ENCODE measurements at places on chromosomes 2 and 18. TPM values are rescaled to one million over a fixed set of nuclear protein-coding genes. Genes with fewer than 3 reads are reported as not detected.
A peak's percentile ranks its signal among the peaks of the same experiment; 100 is the strongest.

DNA sequence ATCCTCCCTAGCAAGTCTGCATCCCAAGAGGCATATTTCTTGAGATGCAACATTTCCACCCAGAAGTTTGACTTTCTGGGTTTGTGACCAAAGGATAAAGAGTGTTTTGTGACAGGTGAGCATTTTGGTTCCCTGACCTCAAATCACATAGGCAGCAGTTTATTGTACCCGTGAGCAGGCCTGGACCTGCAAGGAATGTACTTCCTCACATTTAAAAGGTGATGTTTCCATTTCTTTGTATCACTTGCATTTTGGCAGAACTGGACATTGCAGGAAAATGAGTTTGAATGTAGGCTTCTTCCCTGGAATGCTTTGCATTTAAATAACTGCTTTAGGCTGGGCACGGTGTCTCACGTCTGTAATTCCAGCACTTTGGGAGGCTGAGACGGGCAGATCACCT lies 160.7 kb downstream of the ALPK2 start:
- DNase-seq, result no peak

DNA sequence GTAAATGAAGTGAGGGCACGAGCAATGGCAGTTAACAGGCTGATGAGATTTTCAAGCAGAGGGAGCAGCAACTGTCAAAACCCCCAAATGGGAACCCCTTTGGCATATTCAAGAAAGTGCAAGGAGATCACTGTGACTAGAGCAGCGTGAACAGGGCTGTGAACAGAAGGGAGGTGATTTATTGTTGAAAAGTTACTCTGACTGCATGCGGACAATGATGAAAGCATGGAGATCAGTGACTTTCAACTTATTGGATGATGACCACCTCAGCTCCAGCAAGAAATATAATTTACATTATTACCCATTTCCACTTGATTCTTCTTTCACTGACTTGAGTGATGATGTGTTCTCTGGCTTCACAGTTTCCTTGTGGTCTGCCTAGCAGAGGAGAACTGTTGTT lies 187.8 kb upstream of the BOD1L2 start:
- DNase-seq, result no peak

DNA sequence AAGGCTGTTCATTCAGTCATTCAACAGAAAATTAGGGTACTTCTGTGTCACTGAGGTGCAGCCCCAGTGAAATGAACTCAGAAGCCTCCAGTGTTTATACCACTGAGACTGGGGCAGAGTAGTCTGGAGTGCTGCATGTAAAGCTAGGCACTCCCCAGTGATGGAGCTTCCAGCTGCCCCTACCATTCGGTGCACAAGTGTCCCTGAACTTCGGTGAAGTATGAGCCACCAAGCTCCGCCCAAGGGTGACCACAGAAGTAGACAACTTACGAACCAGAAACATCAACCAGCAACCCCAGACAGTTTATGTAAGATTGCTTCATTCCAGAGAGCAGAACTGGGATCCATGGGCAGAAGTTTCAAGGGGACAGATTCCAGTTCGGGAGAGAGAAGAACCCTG lies 70.6 kb upstream of the FOSL2 start:
- no peak for DNase-seq

- DNase-seq, result no peak
Measured at GRCh38 chr18:79853993-79854364, 56.2 kb downstream of the KCNG2 start.

DNA sequence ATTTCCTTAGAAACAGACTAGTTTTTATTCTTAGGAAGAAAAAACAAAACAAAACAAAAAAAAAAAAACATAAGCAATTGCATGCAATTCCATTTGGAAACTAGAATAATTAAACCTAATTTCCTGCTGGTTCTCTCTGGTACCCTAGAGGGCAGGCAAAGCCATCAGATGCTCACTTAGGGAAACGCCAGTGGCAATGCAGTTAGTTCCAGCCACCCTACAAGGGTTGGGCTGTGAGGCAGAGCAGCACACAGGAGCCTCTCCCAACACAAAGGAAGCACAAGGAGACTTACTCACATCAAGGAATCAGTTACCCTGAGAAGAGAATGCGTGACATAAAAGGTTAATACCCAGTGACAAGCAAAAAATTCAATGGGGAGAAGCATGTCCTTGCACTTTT lies 28.8 kb downstream of the CCDC93 start:
- DNase-seq, result peak; percentile 26

The CELF4 gene
- 38.4 TPM for total RNA-seq

- no peak for DNase-seq
Measured at GRCh38 chr2:42796427-42797248, 4.3 kb upstream of the HAAO start.

The CYB5A gene
- total RNA-seq, result 28.3 TPM

The PTH2R gene
- not detected for total RNA-seq

- DNase-seq, result no peak
Measured at GRCh38 chr2:100113990-100114433, 28.4 kb downstream of the AFF3 start.

DNA sequence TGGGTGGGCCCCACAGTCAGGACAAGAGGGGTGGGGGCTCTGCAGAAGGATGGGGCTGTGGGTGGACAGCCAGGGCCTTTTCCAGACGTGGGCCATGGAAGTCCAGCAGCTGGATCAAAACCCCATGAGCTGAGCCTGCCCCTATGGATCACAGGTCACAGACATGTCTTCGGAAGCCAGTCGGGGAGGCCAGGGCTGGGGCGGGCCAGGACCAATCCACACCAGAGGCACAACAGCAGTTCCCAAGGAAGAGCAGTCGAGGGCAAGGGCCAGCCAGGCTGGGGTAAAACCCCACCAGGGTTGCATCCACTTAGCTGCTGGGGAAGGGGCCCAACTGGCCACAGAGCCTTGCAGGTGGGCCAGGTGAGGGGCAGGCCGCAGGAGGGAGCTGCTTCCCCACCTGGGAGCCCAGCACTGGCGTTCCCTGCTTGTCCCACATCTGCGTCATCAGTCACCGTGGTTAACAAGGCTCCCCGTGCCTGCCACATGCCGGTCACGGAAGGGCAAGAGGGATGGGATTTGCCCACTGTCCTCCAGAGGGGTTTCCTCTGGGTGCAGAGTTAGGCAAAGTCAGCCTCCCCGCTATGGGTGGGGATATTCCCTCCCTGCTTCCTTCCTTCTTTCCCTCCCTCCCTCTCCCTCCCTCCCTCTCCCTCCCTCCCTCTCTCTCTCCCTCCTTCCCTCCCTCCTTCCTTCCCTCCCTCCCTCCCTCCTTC lies 46.4 kb upstream of the ODC1 start:
- DNase-seq, result no peak

The SCN2A gene
- 0.39 TPM for total RNA-seq

The IL36A gene
- not detected for total RNA-seq

Data from glutamatergic neuron (in vitro differentiated cells).